ENCODE measurements at places on chromosomes 7 and 10.

DNA sequence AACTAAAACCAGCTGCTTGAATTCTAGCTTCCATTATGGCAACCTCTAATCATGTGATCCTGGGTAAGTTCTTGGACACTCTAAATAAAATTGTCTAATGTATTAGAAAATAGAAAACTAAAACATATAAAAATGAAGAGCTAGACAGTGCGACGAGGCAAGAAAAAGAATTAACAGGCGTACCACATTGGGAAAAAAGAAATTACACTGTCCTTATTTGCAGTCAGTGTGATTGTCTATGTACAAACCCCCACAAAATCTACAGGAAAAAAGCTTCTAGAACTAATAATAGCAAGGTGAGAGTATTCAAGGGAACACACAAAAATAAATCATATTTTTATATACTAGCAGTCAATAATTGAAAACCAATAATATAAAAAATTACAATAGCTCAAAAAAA, 625.6 kb upstream of the MKI67 start:
- no peak for DNase-seq

GRCh38 chr7:22725585-22725984, 1.4 kb upstream of the IL6 start:
- DNase-seq: peak; percentile 50

GRCh38 chr7:713139-713457, 13.4 kb upstream of the DNAAF5 start:
- DNase-seq: no peak

DNA sequence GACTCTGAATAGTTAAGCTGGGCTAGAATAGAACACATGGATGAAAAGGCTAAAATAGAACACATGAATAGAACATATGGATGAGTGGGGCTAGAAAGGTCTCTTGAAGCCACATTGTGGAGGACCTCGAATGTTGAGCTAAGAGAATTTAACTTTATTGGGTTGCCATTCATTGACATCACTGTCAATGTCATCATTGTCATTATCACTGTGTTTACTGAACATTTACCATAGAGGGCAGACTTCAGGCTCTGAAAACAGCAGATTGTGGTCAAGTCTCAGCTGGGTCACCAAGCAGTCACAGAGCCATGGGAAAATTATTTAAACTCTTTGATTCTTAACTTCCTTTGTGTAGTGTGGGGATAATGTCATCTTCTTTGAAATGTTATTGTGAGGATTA, 80.4 kb downstream of the WDFY4 start:
- DNase-seq: no peak

DNA sequence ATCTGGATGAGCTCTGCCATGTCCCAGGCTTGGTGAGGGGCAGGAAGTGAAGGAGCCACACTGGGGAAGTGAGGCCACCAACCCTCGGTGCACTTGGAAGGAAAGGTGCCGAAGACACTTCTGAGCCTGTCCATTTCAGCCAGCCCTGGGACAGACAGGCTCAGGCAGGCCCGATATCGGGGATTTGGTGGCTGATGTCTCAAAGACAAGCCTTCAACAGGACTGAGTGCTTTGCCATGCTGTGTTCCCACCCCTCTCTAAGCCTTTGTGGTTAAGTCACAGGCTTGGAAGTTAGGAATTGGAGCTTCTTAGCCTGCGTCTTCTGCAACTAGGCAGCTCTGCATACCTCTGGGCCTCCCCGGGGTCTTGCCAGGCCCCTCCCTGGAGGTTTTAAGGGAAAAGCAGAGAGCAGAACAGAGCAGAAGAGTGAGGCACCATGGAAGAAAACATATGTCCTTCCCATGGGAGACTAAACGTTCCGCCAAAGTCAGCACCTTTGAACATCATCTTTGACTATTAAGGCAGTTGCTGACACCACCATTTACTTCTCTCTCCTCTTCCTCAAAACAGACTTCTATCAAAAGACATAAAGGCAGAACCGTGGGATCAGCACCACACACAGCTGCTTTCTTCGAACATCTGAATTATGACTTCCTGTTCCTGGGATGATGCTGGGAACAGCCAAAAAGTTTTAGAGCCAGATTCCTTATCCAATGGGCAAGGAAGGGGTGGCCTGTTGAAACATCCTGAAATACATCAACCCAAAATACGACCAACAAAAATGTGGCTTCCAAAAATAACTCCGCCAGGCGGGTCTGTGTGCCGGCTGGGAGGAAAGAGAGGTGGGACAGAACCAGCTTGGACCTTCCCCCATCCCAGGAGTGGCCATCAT, 71.8 kb downstream of the AFAP1L2 start:
- DNase-seq: no peak

DNA sequence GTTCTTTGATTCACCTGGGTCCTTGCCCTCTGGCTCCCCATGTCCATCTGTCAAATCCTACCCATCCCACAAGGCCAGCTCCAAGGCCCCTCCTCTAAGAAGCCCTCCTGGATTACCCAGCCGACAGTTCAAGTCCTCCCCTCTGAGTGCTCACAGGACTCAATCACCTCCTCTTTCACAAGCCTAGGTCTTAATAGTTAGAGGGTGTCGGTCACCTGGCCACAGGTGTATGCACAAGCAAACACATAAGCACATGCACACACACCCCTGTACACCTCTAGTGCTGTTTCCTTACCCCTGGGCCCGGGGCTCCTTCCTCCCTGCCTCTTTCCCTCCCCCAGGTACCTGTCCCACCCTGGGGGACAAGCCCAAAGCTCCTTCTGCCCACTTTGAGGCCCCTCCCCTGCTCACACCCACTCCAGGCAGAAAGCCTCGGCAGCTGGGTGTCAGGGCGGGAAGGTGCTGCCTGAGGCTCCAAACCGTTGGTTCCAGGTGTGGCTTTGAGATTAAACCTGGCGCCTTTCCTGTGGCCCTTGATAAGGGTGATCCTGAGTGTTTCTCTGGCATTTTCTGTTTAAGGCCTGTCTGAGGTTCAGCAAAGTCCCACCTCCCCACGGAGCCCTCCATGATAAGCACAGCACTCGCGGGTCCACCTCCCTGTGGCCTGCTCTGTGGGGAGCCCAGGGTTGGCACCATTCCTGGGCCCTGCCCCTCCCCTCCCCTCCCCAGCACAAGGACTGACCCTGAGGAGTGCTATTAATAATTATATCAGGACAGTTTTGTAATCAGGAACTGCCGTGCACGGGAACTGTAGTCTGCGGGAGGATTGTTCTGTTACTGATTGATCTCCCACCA, 14.6 kb upstream of the AQP1 start:
- no peak for DNase-seq

GRCh38 chr7:106365252-106366005, 80.6 kb upstream of the NAMPT start:
- peak; percentile 64 for DNase-seq

- DNase-seq: peak; percentile 90
These were observed at the start of gene YAE1 for GRCh38 chr7:39566023-39566921. Gene YAE1, plus strand, starts transcription at chr7:39566404. Its CDS starts 15 bp downstream, at chr7:39566419.

DNA sequence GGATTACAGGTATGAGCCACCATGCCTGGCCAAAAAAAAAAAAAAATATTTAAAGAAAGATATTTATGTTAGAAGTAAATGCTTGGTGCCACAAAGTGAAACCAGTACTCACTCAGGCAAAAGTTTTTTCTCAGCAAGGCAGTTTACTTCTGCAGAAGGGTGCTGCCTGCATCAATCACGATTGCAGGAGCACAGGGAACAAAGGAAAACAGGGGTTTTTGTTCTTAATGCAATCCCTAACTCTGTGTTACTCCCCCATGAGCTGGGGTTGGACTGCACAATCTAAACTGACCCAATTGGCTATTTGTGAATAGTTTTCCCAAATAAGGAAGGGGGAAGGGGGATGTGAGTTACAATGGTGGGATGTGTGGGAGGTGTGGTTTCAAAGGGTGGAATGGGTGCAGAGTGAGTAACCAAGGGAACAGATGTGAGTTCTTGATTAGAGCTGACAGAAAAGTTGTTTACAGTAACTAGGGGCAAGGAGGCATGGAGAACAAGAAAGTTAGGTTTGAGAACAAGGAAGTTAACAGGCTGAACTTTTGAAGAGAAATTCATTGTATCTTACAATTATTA, 255.4 kb downstream of the TYW1 start:
- no peak for DNase-seq

GRCh38 chr7:112357136-112357535, 93.1 kb upstream of the IFRD1 start:
- DNase-seq: no peak

DNA sequence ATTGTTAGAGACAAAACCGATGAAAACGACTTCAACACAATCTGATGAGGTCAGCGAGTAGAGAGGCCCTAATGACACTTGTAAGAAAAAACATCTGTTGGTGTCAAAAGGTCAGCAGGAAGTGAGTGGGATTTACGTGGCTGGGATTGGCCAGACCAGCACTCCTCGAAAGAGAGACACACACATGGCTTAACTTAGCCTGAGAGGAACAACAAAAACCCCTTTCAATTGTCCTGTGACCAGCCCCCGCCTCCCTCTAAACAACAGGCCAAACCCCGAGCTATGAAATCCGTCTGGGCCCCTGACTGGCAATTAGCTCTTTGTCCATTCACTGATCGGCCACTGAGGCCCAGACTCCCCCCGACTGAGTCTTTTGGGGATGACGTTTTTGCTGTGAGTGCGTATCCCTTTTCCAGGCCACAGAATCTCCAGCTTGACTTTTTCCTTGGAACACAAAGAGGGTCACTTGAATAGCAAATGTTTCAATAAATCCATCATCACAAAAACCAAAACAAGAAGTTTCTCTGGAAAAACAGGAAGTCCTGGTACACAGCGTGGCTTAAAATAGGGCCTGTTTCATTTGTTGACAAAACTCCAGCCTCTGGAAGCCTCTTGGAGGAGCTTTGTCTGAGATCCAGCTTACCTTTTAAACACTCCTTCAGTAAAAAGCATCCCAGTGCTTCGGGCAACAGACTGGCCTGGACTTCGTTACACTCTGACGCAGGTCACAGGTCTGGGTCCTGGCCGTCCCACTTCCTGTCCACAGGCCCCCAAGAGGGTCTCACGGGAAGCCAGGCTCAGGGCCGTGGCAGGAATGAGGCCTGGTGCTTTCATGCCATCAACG, 103.0 kb downstream of the CTBP2 start:
- DNase-seq: no peak

- no peak for DNase-seq
These were observed 37.2 kb downstream of the PDE1C start for GRCh38 chr7:32033006-32033405.

GRCh38 chr10:18238870-18239485, 98.8 kb downstream of the CACNB2 start:
- peak; percentile 21 for DNase-seq

- no peak for DNase-seq
These were observed 476.5 kb upstream of the IGFBP3 start for GRCh38 chr7:46397591-46397990.

DNA sequence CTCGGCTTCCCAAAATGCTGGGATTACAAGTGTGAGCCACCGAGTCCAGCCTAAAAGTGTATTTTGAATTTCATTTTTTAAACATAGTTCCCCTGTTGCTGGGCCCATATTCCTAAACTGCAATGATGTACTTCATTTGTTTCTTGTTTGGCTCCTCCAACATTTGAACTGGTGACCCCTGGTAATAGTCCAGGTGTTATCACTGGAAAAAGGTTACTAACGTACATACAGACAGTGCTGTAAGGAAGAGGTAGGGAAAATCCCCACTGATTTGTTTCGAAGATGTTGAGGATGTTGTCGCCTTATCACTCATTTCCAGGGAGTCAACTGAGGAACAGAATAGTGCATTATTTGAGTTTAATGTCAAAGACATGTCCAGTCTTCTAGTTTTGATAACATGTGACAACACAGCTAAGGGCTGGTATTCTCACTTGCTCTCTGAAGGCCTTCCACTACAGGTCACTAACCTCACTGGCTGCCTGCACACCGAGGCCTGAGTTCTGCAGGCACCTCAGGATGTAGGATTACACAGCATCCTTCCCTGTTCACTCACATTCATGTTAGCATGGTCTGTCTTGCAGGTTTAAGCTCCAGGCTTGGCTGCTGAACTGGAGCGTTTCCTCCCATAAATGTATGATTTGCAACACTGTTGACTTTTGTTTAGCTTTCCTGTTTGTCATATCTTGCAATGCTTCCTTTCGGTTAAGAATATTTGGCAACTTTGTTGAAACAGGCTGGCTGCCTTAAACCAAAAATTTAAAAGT, 362.8 kb downstream of the INHBA start:
- DNase-seq: no peak

DNA sequence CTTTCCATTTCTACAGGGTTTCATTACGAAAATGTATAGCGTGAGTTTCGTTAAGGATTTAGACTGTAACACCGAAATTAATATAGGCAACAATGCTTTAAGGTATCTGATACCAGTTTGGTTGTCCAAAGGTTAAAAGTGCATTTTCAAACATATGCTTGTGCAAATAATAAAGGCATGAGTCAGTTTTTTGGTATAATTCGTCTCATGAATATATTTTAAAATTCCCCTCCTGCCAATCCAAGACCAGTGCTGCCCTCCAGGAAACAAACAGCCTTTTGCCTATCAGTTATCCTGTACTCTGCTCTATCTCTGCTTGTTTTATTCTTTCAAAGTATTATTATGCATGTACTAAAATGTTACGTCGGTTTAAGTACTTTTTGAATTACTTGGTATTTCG, 2.0 kb downstream of the LCOR start:
- no peak for DNase-seq

DNA sequence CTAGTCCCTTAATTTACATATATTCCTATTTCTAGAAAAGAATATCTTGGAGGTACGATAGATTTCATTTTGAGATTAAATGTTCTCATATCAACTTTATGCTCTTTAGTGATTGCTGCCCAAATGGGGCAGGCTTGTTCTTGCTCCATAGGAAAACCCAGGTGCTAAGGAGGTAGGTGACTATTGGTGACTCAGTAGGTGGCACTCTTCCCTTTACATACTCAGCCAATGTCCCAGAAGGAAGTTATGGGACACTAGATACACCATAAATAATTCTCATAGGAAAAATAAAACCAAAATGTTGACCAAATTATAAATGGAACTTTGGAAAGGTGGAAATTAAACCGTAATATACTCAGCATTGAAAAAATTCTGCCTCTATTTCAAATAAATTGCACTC, 4.0 kb downstream of the SKAP2 start:
- DNase-seq: no peak

- peak; percentile 68 for DNase-seq
These were observed 76.1 kb upstream of the ZEB1 start for GRCh38 chr10:31242902-31243301.

DNA sequence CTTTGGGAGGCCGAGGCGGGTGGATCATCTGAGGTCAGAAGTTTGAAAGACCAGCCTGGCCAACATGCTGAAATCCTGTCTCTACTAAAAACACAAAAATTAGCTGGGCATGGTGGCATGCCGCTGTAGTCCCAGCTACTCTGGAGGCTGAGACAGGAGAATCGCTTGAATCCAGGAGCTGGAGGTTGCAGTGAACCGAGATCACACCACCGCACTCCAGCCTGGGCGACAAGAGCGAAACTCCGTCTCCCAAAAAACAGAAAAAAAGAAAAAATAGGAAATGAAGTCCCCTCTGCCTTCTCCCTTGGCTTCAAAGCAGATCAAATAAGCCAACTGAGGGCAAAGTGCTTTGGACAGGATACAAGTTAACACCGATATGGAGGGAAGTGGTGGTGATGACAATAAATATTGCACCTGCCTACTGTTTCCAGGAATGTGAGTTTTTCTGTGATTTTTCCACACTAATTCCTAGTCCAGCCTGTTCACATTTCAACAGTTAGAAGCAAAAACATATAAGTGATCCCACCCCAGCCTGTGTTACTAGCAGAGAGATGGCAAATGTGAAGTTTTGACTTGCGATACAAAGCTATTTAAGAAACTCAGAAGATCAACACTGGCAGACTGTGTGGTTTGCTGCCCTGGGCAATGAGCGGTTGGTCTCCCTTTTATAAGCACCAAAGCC, 291.2 kb upstream of the AOAH start:
- no peak for DNase-seq
